Foreskin fibroblast (primary cell): ENCODE measurements at places on chromosomes 7 and 10.

- DNase-seq: no peak
These were observed 5.3 kb downstream of the PITX3 start for GRCh38 chr10:102236006-102236405.

DNA sequence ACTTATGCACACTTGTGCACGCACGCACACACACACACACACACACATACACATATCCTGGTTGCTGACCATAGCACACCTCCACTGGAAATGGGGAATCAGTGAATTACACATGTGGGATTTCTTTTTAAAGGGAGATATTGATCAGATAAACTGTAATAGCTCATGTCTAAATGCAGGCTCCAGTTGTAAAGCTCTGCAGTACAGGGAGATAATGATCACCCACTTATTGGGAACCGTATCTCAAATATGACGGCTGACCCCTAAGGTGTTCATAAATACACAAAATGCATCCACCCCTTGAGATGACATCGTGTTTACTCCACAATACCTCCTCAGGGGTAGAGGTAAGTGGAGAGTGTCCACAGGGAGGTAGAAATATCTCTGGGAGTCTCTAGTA is 79.2 kb downstream of the PLXNA4 start:
- DNase-seq: no peak

- no peak for DNase-seq
These were observed 58.8 kb downstream of the LANCL2 start for GRCh38 chr7:55423891-55424290.

DNA sequence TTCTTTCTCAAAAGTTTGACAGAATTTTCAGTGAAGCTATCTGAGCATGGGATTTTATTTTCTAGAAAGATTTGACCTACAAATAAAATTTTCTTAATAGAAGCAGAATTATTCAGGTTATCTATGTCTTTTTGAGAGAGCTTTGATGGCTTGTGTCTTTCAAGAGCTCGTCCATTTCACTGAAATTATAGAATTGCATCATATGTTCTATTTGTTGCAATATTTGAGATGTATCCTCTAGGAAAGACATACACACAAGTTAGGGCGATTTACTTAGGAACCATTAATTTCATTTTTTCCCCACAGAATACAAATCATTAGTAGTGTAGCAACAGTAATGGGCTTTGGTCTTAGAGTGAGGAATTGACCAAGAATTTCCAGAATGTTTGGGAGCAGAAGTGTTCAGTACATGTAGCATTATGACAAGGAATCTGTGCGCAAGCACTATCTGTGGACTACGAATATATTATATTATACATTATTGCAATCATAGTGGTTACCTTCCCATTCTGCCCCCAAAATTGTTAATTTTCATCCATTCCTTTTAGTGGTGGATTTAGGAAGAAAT is 12.8 kb upstream of the COL17A1 start:
- peak; percentile 36 for DNase-seq

DNA sequence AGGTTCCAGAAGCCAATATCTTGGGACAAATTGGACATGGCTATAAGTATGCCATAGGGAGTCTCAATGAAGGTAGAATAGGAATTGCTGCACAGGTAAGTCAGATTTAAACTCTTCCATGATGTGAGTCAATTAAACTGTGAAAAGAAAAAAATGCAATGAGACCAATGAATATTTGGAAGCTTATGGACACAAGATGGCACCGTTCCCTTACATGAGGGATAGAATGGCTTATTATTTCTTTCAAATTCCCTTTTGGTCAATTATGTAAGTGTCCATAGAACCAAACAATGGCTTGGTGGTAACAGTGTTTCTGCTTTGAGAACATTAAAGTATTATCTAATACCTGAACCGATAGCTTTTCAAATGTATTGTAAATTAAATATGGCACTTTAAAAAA is 35.6 kb downstream of the ACADSB start:
- DNase-seq: peak; percentile 7

- DNase-seq: peak; percentile 49
These were observed 11.6 kb downstream of the MLXIPL start for GRCh38 chr7:73612598-73613269.

DNA sequence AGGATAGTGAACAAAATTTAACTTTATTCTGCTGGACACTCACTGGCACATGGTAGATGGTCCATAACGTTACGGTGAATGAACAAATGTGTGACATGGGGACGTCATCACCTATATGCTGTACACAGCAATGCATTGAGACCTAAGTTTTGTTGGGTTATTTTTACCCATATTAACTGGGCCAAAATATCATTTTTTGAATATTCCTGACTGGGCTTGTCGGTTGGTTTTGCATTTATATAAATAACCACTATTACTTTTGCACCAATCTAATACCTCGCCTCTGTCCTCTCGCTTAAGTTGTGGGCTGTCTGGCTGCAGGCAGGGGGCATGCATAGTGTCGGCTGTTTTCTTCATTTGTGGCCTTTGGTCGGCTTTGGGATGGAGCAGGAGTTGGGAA is 161.7 kb downstream of the USP6NL start:
- DNase-seq: no peak

- peak; percentile 85 for DNase-seq
These were observed at the start of gene COMTD1 for GRCh38 chr10:75235375-75236177. Gene COMTD1 (minus strand): TSS chr10:75235957. CDS start chr10:75235928, 29 bp downstream.

DNA sequence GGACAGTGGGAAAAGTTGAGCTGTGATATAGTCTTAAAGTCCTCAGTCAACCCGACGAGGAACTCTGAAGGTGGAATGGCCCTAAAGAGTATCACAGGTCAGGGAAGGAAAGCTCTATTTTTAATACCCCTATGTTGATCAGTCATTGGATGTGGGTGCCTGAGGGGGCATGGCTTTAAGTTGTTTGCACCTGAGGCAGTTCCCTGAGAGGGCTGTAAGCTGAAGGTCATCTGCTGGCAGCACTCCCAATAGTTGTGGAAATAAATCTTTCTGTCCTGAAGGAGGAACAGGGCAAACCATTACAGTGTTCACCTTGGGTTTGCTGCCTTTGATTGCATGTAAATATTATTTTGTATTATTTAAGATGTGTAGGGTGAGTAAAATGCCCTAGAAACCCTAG is 17.8 kb upstream of the C1GALT1 start:
- no peak for DNase-seq

DNA sequence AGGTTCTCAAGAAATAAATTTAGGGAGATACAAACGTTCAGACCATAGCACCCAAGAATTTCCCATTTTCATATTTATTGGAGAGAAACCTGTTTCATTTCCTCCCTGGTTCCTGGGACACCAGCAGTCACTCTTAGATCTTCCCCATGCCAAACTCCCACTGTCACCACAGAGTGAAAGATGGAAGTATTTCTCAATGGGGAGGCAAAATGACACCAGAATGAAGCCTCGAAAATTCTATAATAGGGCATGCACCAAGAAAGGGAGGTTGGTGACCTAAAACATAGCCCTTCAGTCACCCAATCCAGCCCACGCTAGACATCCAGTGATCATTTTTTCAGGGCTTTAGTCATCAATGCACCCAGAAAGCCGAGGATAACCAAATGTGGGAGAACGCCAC is 148.1 kb upstream of the PLXDC2 start:
- DNase-seq: no peak

DNA sequence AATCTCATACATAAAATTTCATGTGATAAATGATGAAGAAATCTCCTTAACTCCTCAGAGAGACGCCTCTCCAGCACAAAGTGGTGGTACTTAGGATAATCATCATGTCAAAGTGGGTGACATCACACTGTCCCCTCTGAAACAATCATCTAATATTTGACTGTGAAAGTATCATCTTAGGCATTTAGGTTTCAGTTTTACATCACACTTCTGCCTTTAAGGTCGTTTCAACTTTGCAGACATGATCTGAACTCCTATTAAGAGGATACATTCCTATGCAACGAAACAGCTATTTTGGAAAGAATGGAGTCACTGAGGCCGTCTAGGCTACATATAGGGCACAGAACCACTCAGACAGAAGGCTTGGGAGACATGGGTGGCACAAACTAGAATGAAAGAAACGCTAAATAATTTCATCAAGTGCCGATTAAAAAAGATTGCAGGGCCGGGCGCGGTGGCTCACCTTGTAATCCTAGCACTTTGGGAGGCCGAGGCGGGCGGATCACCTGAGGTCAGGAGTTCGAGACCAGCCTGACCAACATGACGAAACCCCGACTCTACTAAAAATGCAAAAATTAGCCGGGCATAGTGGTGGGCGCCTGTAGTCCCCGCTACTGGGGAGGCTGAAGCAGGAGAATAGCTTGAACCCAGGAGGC is 2.0 kb downstream of the VOPP1 start:
- DNase-seq: peak; percentile 16

DNA sequence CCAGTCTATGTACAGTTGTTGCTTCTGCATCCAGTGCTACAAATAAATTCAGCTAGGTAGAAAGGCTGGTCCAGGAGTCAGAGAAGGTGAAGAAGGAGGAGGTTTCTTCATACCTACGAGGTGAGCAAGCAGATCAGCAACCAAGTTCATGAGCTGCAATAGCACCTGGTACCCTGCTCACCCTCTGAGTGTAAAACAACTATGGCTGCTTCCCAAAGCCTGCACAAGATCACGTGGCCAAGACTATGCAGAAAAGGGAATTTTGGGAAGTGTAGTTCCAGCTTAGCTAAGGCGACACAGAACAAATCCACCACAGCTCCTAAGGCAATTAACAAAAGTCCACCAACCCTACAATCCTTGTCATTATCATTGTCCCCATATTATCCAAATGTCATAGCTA is 95.9 kb upstream of the AUTS2 start:
- DNase-seq: no peak

DNA sequence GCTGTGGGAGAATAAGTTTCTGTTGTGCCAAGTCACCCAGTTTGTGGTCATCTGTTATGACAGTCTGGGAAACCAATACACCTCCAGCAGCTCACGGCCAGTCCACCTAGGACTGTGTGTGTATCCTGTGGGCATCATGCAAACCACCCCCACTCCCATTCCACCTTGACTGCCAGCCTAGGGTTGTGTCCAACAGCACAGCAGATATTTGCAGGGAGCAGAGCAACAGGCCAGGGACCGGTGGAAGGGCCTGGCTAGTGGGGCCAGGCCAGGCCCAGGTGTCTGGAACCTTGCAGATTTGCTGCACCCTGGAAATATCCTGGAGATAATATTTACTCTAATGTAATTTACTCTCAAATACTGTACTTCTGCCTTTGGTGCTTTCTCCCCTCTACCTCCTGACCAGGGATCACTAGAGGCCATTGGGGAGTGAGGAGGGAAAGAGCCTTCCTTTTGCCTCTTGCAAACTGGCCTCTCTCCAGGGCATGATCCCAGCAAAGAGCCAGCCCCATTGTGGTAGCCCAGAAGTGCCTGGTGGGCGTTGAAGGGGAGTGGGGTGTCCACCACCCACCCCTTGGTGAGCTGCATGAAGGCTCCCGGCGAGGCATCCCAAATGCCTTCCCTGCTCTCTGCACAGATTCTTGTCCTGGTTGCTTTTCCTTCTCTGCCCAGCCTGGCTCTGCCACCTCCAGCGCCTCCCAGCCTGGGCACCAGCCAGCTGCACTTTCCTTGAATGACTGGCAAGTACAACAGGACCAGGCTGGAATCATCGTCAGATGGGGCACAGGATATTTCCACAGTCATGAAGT is 15.2 kb upstream of the TPST1 start:
- DNase-seq: no peak

DNA sequence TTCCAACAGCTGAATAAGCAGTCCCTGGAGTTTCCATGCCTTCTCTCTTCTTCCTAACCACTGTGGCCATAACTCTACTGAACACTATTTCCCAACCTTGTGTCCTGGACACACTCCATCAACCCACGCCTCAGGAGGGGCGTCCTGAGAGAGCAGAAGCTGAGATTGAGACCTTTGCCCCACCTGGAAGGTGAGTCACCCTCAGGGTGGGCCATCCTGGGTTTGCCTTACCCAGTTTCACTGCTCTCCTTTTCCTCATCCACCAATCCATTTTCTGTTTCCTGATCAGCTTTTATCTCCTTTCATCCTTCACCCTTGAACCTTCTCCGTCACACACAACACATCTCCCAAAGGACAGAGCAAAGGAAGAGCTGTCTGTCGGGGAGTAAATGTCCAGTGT is 91.4 kb downstream of the TMEM130 start:
- no peak for DNase-seq

- peak; percentile 4 for DNase-seq
These were observed 120.1 kb upstream of the CHST15 start for GRCh38 chr10:124213471-124213870.

GRCh38 chr10:92810934-92811532 is 37.3 kb upstream of the EXOC6 start:
- DNase-seq: no peak

DNA sequence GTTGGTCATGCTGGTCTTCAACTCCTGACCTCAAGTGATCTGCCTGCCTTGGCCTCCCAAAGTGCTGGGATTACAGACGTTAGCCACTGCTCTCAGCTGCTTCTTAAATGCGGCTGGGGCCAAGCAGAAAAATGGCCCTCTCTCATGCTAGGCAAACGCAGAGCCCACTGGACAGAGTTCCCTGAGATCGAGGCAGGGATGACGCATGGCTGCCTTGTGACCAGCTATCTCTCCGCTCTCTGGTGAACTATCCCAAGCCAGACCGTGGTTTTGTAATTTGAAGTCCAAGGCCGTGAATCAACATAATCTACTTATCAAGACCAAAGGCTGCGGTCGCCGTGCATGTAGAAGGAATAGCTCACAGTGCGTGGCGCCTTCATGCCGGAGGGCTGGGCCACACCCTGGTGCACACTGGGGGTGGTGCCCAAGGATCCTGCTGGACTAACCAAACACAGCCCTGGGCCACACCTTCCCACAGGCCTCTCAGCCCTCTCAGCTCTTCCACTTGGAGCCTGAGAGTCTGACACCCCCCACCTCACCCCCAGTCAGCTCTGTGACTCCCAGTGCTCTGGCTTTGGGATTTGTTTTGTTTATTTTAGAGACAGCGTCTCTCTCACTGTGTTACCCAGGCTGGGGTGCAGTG is 88.1 kb upstream of the CUX1 start:
- no peak for DNase-seq

DNA sequence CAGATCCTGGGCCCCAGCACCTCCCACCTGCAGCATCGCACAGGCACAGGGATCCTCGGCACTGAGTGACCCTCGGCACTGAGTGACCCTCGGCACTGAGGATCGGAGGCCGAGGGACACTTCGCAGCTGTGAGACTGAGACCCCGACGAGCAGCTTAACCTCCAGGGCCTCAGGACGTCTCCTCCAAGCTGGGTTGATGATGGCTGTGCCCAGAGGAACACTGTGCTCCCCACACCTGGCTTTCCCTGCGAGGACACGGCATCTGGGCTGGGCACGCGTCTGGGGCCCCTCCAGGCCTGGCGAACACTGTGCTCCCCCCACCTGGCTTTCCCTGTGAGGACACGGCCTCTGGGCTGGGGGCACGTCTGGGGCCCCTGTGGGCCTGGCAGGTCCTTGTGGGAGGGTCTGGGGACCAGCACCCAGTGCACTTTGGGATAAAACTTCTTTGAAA is 158.3 kb upstream of the PPP2R2D start:
- DNase-seq: no peak

DNA sequence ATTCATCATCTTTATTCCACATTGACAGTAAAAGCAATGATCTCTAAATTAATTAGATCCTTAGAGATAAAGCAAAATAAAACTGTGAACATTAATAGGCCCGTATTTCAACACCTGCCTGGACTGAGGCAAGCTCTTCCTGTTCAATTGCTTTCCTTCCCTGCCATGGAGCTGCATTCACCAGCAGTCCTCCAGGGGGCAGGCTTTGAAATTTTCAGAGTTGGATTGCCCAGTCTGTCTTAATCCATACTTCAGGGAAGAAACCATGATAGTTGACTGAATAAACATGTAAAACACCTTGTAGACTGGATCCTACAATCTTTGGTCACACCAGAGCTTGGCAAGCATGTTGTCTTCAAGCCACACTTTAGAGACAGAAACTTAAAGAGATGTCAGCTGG is 936.6 kb downstream of the NRG3 start:
- no peak for DNase-seq
